ENCODE measurements at places on chromosomes 6 and 20.

GRCh38 chr6:11604836-11605506, 67.4 kb downstream of the TMEM170B start:
- no peak for DNase-seq

- no peak for DNase-seq
Observed at GRCh38 chr20:44435630-44436335, 39.9 kb upstream of the TTPAL start.

- DNase-seq = peak; percentile 77
Observed at GRCh38 chr6:3438190-3439167, 18.4 kb downstream of the SLC22A23 start.

DNA sequence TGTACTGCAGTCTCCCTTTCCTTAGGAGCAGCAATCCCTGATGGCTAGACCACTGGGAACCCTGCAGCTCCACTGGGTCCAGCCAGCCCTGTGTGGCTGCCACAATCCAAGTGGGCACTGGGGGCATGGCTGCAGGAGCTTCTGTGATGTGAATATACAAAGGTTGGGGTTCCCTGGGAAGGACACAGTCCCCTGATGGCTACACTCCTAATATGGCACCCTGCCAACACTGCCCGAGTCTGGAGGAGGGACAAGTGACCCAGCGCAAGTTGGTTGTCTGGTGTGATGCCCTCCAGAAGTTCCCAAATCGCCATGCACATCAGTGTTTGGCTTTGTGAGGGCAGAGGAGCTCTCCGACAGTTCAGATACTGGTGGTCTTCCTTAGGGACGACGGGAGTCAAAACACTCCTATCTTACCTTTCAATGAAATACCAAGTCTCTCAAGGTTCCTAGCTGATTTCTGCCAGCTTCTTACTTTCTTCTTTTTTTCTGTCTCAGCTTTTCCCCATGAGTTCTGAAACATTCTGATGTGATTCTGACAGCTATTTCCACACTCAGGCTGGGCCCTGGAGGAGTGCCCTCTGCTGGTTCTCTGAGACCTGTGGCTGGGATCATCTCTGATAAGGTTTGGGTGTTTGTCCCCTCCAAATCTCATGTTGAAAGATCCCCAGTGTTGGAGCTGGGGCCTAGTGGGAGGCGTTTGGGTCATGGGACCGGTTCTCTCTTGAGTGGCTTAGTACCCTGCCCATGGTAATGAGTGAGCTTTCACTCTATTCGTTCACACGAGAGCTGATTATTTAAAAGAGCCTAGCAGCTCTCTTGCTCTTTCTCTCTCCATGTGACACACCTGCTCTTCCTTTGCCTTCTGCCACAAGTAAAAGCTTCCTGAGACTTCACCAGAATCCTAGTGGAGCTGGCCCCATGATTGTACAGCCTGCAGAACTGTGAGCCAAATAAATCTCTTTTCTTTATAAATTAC, 15.5 kb upstream of the ZFP57 start:
- peak; percentile 45 for DNase-seq

DNA sequence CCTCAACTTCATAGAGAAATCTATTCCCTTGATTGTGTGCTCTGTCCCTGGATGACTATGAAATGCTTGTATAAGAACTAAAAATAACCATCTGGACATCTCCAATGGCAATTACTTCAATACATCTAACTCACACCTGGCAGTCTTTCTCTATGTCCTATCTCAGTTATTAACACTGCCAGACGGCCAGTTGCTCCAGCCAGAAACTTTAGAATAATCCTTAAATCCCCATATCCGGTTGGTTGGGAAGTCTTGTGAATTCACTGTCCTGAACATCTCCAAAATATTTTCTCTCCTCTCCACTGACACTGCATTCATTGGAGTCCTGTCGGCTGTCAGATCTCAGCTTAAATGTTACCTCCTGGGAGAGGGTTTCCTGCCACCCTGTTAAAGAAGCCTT, 12.2 kb upstream of the LAMA2 start:
- no peak for DNase-seq

DNA sequence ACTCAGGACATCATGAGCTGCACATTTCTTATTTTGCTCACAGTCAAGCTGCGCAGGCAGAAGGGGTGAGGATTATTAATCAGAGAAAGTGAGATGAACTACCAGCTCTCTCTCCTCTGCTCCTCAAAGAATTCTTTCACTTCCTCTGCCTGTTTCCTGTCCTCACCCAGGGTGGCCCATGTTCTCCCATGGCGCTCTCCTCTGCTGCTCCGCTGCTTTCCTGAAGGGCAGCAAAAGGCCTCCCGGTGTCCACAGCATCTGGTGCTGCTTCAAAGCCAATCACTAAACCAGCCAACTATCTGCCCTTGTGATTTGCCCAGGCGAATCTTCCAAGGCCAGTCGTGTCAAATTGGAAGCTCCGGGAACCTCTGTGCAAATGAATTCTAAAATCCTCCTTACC, 324.2 kb downstream of the TPBG start:
- DNase-seq = no peak

DNA sequence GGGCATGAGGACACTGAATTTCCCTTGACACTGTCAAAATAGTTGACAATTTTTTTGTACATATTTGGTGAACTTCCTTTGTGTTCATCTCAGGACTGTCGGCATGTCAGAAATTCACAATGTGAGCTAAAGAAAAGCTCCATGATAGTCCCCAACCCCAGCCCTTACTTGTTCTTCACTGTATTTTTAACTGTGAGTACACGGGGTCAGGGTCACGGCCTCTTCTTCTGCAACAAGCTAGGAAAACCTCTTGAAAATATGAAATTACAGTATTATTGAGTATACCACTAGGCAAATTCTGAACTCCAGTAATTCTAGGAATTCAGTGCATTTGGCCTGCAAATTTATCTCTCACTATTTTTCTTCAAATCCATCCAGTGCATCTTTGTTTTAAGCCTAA, 199.4 kb downstream of the SLC24A3 start:
- DNase-seq = no peak

DNA sequence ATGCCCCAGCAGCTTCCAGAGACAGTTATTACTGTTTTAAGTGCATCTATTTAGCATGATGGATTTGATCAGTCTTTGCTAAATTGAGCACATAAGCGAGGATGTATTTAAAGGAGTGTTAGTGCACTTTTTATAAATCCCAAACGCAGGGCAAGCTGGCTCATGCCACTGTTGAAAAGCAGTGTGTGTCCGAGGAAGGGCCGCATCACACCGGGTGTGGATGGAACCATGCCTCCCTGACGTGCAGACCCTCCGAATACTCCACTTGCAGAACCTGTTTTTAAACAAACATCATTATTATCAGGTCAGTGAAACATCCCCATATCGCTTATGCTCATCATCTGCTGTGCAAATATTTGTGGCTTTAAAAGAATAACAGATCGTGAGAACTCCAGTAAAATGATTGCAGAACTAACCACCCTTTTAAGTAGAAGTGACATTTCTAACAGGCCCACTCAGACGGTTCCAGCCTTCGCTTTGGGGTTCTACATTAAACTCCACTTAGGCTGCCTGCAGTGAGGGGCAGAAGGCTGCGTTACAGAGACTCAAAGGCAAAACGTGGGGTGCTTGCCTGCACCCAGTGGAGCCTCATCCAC, 190.1 kb downstream of the CDH4 start:
- DNase-seq = no peak

- no peak for DNase-seq
Observed at GRCh38 chr20:50636601-50637540, 54.5 kb downstream of the RIPOR3 start.

DNA sequence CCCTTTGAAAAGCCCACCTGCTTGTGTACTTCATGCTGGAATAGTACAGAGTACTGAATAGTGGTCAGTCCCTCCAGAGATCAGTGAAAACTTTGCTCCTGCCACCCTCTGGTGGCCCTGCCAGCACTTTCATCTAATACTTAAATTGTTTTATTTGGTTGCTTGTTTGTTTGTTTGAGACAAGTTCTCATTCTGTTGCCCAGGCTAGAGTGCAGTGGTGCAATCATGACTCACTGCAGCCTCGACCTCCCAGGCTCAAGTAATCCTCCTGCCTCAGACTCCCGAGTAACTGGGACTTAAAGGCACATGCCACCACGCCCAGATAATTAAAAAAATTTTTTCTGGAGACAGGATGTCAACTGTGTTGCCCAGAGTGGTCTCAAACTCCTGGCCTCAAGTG, 9.1 kb downstream of the FAM83D start:
- DNase-seq = no peak

GRCh38 chr6:64505312-64505711, 869.7 kb downstream of the PHF3 start:
- DNase-seq = no peak

GRCh38 chr20:48432494-48432832, 395.3 kb downstream of the PREX1 start:
- DNase-seq = no peak

DNA sequence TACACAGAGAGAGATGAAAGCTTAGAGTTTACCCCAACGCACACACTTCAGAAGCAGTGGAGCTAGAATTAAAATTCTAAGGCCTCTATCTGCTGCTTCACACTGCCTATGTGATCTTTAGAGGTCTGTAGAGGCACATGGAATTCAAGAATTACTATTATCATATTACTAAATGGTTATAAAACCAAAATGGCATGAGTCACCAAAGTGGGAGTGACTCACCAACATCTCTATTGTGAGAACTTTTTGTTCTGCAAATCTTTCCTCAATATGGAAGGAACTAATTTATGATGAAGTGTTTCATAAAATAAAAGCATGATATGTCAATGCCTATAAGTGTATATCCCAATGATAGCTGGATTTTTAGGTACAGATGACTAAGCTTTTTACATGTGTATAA, 28.5 kb upstream of the TMEM244 start:
- DNase-seq = peak; percentile 51

- DNase-seq = peak; percentile 83
Observed at GRCh38 chr6:31651602-31652191, 764 bp downstream of the BAG6 start.

GRCh38 chr6:168581236-168581635, 140.3 kb downstream of the SMOC2 start:
- no peak for DNase-seq

GRCh38 chr20:59074456-59074855, 31.9 kb upstream of the PRELID3B start:
- DNase-seq = peak; percentile 48

- no peak for DNase-seq
Observed at GRCh38 chr20:53652090-53652858, 58.6 kb upstream of the ZNF217 start.

DNA sequence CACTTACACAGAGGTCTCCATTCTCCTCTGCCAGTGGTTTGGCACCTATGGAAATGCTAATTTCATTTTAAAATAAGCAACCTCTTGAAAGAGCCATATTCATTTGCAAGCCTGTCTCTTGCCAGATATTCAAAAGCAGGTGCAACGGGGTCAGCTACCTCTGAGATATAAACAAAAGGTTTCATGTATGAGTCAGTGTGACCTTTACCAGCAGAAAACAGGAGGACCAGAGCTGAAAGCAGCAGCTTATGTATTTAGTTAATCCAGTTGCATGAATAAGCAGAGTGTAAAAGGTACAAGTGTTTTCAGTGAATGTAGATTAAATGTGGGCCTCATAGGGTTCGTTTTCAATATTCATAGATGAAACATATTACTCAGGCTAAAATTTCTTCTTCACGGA, 56.0 kb downstream of the TENT5A start:
- DNase-seq = no peak

DNA sequence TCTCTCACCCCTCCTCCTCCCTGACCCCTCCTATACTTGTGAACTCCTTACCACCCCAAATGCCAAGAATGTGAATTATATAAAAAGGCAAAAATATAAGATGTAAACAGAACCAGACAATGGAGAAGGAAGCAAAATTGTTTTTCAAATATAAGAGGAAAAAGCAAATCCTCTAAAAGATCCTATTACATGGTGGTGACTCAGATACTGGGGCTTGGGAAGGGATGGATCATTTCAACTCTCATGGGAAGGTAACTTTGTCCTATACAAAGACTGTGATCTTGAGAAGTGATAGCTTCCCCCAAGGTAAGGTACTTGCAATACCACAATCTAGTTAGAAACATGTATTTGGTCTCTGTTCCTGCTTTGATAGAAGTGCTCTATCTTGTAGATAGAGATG, 24.6 kb upstream of the TNFRSF21 start:
- DNase-seq = no peak

DNA sequence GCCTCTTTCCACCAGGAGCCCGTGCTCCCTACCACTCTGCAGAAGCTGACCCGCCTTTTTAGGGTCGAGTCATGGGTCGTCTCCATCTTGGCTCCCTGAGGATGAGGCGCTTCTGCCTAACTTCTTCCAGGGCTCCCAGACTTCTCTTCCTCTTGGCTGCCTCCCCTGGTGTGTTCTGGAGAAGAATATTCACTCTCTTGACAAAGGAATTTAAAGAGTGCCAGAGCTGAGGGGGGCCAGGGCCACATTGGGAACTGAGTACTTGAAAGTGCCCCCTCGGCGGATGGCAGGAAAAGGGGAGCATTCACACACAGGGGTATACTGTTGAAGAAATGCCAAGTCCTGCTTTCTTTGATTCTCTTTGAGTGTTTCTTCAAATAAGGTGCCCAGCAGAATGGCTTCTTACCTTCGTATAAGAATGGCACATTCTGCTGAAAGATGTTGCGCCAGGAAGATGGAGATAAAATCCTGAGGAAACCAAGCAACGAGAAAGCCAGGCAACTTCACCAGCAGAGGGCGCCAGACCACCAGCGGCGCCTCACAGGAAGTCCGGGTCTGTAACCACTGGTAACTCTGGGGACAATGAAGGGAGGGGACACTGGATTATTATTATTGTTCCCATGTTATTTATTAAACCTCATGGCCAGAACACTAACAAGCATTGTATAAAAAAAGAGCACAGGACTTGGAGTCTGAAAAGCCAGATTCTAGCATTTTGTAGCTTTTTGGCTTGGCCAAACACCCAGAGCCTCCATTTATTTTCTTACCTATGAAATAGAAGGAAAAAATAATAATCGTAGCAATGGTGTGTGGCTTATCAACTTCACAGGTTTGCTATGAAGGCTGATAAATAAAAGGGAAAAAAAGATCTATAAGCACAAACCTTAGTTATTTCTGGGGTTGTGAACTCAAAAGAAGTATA, 176.7 kb downstream of the HACE1 start:
- DNase-seq = peak; percentile 65
